ENCODE measurements at places on chromosomes 5 and 9.

GRCh38 chr5:60810438-60811085 lies 33.5 kb downstream of the ELOVL7 start:
- peak; percentile 38 for DNase-seq

DNA sequence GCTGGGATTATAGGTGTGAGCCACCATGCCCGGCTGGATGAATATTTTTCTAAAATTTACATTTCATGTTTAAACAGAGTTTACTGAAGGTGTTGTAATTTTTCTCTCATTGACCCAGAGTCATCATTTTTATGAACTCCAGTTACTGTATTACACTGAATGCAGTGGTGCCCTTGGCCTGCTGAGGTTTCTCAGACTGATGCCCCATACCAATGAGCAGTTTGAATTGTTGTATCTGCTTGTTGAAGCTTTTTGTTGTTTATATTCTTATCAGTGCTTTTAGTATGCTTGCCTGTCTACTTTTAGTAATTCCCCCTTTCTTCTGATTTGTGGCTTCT lies 29.9 kb downstream of the NFX1 start:
- DNase-seq, result no peak

DNA sequence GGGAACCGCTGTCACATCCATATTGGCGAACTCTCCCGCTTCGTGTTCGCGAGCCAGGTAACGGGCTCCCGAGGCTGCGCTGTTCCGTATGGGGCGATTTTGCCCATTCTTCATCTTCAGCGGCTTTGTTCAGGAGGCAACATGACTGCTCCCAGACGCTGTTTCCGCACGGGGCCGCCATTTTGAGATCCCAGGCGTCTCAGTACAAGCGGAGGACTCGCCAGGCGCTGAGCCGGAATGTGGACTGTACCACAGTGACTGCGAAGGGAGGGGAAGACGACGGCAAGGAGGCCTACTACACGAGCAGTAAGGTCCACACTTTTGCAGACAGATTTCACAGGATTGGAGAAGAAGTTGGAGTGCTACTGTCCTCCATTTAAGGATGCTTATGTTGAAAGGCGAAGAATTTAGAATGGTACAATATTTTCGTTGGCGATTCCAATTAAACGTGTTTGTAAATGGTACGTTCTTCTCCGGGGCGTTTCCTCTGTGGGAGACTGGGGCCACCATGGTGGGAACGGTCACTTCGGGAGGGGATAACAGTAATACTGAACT lies 41.6 kb upstream of the ZNF300 start:
- DNase-seq, result peak; percentile 90

DNA sequence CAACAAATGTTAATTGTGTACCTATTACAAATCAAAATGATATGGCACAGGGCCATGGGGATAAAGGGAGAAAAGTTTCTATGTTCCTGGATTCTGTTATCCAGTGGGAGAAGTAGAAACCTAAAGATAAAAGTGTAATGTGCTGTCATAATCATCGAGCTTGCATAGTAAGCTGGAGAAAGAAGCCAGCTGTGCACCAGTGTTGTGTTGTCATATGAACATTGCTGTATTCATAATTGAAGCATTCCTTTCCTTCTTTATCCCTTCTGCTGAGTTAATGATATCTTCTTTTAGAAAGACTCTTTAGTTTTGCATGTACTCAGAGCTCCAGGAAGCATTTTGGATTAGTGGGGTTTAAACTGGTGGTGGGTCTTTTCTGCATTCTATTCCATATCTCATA lies 39.5 kb downstream of the NTRK2 start:
- no peak for DNase-seq

GRCh38 chr5:60856066-60856465 lies 12.0 kb upstream of the ELOVL7 start:
- peak; percentile 79 for DNase-seq

DNA sequence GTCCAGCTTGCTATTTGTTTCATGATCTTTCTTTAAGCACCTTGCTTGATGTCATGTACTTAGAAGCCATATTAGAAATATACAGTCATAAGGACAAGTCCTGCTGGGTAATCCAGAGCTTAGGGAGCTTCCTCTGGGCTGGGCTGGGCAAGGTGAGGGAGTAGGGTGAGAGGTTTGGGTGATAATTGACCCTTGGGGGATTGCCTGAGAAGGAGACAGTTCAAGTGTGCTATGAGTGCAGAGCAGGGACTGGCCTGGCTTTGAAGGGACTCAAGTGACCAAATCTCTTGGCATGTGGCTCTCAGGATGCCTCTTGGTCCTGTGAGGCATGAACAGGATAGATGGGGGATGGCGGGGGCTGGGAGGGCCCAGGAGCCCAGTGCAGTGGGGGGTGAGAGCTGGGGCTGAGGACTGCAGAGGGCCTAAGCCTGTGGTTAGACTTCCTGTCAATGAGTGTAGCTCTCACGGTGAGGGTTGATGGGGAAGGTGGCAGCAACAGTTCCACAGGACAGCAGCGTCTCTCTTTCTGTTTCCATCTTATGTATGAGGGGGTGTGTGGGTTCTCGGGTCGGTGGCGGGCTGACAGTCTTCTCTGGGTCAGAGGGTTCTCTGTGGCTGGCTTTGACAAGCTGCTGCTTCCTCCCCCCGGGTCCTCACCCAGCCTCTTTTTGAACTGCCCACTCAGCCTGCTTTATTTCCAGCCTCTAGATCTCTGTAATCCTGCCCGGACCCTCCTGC lies 53.5 kb downstream of the RGS3 start:
- DNase-seq, result peak; percentile 25

GRCh38 chr9:97529363-97530076 lies 28.1 kb downstream of the TMOD1 start:
- peak; percentile 31 for DNase-seq

DNA sequence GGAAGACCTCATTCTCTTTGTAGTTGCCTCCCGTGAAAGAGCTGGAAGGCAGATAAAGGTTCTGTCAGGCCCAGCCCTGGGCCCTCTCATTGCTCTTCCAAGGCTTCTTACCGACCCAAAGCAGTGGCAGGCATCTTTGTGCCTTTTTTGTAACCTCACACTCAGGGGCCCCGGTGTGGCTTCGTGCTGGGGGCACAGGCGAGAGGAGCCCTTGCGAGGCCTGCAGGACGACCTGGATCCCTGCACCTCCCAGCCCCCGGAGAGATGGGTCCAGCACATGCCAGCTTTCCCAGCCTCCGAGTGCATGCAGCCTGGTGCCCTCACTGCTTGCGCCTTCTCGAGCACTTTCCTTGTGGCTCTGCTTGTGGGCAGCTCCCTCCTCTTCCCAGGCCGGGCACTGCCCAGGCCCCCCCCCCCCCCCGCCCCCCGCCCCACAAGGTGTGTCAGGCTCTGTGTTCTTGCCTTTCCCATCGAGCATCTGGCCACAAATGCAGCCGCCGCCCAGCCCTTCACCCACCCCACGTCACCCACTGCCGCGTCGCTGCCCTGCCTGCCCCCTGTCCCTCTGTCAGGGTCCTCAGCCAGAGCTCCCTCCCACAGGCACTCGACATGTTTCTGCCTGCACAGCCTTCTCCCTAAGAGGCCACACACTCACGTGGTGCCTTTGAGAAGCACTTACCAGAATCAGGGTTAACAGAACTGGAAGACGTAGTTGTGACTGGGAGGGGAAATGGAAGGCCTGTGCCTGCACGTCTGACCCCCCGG lies 63.7 kb upstream of the CACNA1B start:
- no peak for DNase-seq

- no peak for DNase-seq
Measured at GRCh38 chr5:39494534-39494933, 69.8 kb upstream of the DAB2 start.

GRCh38 chr5:86880344-86880743 lies 262.6 kb downstream of the COX7C start:
- DNase-seq, result no peak

GRCh38 chr9:7318920-7319319 lies 480.7 kb downstream of the DMAC1 start:
- DNase-seq, result no peak

DNA sequence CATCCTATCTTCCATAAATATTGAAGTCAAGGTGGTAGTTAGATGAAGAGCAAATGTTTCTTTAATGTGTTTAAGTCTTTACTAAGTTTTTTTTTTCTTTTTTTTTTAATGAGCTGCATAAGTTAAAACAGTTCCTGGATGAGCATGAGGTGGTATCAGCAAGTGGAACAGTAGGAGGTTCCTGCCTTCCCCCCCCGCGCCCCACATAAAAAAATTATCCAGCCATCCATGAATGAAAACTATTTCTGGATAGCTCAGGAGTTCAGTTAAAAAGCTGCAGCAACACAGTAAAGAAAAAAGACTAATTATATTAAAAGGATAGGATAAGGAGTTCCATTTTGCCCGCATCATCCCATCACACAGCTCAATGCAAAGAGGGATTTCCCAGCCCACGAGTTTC lies 349.5 kb downstream of the CDH18 start:
- no peak for DNase-seq

DNA sequence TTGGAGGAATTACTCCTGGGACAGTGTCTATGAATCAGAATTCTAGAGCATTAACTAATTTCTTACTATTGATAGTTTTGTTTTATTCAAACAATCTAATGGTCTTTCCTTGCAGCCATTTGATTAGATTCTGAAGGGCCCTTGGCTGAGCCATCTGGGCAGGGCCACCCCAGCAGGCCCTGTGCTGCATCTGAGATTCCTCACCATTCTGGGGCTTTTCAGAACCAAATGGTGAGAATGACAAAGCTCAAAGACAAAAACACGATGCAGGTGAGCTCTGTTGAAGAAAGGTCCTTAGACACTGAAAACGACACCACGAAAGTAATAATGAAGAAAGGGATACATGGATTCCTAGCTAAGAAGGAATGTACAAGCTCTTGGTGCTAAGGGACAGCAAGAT lies 321.0 kb upstream of the IRX4 start:
- DNase-seq, result no peak

GRCh38 chr5:157596487-157596886 lies 20.9 kb upstream of the ADAM19 start:
- peak; percentile 26 for DNase-seq

GRCh38 chr9:113989714-113990569 lies 88.2 kb downstream of the AMBP start:
- no peak for DNase-seq

DNA sequence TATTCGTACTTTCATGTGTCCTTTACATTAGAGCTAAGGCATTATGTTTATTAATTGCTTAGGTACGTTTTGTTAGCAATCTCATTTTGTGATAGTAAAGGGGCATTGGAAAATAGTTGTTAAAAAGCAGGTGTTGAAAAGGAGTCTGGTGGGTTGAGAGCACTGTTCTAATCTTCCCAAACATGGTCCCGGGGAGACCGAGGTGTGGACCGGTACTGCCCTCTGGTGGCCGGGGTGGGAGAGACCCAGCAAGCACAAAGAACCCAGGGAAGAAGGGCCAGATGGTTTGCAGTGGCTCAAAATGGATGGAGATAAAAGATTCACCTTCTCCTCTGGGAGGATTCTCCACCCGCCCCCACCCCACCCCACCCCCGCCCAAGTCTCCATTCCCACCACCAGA lies 26.1 kb downstream of the IDNK start:
- DNase-seq, result peak; percentile 38

GRCh38 chr5:88732181-88732633 lies 150.8 kb downstream of the MEF2C start:
- DNase-seq, result peak; percentile 36

GRCh38 chr9:127742435-127743088 lies 7.5 kb upstream of the TOR2A start:
- no peak for DNase-seq

DNA sequence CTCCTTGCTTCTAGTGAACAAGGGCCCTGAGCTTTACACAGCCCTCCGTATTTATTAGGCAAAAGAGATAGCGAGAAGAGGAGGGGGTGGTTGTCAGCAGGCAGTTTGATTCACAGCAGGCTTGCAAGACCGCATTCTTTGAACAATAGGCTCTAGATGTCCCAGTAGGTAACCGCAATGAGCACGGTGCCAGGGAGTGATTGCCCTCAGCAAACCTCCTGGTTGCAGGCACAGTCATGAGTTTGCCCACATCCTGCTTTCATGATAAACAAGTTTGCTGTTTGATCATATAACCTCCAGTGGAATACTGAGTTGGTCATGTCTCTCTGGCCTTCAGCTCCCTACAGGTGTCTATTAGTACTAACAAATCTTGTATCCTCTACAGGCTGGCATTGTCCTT lies 66.1 kb downstream of the CACNA1B start:
- no peak for DNase-seq

GRCh38 chr5:124456249-124456648 lies 290.2 kb downstream of the ZNF608 start:
- peak; percentile 14 for DNase-seq

DNA sequence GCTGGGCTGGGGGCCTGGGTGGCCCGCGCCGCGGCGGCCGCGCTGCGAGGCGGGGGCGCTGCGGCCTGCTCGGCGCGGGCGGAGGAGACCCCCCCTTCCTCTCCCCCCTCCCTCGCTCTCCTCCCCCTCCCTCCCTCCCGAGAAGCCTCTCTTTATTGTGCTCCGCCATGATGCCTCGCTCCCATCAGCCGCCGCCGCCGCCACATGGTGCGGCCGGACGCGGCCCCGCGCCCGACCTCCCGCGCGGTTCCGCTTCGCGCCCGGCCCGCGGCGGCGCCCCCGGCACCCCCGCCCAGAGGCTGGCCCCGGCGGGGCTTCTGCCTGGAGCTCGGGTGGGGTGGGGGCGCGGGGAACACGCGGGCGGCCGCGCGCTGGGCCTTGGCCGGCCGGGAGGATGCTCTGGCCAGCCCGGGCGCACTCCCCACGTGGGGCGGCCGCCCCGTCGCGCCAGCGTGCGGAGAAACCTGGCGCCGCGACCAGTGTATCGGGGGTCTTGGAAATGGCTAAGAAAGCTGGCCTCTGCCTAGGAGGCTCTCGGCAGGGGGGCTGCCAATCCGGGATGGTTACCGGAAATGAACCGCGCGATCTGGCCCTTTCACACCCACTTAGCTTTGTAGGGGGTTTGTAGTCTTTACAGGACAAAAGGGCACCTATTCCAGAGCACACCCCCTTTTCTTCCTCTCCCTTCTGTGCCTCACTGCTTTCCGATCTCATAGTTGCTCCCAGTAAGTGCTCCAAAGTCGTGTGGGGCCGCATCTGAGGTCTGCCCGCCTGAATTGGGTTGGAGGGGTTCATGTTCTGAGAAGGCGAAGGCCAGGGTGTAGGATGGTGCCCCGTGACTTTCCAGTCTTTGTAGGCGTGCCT lies 1.0 kb downstream of the SET start:
- peak; percentile 46 for DNase-seq

DNA sequence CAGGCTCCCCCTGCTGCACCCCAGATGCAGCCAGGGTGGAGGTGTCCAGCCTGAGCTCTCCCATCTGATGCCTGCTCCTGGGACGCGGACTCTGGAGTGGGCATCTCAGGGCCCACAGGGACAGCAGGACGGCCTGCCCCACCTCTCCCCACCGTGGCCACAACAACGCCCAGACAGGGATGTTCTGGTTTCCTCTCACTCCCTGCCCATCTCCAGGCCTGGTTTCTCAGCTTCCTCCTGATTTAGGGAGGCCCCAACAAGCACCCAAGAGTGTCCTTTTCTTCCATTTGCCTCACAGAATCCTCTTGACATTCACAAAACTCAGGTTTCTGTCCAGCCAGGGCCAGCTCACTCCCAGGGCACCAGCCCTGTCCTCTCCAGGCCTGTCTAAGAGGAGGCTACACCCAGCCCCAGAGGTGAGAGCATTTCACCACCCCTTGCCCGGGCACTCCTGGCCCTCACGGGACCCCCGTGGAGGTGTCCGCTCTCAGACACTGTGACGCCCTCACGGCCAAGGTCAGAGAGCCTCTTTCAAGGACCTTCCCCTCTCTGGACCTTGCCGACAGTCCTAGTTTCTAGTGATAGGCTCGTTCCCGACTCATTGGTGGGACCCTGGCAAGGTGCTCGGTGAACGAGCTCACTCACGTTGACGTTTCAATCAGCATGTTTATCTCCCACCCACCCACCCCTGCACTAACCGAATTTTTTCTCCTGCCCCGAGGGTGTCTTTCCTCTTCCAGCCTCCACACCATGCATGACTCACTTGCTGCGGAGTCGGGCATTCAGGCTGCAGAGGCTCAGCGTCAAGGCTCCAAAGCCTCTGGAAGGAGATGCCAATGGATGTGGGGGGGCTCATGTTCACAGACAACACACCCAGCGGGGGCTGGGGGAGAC lies 62.0 kb upstream of the UNC5A start:
- no peak for DNase-seq

All from iris pigment epithelial cell (primary cell).